ENCODE measurements at places on chromosomes 2 and 18.

DNA sequence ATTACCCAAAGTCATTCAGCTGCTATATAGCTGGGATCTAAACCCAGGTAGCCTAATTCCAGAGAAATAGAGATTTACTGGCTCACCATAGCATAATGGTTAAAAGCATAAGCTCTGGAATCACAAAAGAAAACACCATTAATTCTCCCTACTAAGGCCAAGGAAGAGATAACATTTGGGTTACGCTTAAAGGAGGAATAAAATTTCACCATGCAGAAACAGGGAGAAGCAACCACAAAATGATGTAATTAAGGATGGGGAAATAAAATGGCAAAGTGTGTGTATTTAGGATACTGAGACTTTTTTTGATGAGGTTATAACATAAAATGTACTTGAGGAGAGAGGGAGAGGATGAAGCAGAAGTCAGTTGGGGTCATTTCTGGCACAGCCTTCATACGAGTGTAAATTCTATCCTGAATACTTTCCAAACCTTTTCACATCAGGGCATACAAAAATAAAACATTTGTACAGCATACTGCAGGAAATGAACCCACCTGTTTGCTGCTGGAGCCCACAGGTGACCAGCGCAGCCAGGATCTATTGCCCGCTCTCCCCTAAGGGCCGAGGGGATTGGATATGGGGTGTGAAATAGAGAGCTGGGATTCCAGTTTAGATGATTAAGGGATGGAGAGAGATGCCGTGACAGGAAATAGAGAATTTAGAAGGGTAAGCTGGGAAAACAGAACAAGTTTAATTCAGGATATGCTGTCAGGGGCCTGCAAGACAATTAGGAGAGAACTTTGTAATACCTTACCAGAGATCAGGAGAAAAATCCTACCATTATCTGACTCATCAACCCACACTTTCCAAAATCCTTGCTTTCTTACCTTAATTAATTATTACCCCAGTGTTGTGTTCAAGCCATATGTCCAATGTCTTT, 43.8 kb upstream of the SERTAD2 start:
- no peak for DNase-seq

DNA sequence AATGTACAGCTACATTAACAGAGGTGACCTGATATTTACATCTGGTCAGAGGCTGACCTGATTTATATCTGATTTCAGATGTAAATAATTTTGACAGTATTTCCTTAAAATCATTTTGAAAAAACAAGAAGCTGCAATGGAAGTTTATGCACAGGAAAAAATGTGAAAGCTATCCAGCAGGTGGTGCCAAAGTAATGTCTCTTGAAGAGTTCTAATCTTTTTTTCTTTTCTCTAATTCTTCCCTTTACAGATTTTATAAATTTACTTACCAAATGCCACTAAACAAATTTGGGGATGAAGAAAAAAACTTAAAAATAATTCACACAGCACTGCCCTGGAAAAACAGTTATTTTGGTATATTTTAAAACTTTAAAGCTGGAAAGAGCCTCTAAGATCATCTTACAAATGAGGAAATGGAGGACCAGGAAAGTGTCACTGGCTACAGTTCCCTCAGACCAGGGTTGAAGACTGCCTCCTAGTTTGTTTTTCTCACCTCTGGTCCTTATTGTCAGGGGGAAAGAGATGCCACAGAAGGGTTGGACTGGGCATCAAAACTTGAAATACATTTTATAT, 16.4 kb upstream of the FBLN7 start:
- DNase-seq: no peak

DNA sequence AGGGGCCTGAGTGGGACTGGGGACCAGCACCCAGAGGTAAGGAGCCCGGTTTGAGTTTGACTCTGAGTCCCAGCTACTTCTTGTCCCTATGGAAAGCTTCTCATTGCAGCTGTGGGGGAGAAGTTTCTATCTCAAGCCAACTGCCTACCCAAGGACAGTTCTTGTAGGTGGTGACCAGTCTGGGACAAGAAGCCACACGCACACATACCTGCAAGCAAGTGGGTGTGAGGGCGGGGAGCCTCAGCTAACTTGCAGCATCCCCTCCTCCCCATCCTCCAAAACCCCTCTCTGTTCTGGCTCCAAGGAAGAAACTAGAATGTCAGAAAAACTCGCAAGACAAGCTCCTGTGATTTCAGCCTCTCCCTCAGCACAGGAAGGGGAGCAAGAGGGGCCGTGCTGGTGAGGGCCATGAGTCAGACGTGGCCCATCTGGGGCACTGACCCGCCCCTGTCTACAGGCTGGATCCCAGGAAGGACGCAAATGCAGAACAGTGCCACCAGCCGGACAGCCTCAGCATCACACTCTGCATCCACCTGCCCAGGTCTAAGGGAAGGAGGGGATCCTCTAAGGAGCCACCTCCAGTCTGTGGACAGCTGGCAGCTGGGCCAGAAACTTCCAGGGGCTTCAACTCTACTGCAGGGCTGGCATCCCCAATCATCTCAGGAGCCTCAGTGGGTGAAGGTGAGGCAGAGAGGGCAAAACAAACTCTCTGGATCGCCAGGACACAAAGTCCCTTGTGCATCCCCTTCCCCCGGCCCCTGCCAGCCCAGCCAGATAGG, 103.4 kb downstream of the TNS1 start:
- DNase-seq: no peak

DNA sequence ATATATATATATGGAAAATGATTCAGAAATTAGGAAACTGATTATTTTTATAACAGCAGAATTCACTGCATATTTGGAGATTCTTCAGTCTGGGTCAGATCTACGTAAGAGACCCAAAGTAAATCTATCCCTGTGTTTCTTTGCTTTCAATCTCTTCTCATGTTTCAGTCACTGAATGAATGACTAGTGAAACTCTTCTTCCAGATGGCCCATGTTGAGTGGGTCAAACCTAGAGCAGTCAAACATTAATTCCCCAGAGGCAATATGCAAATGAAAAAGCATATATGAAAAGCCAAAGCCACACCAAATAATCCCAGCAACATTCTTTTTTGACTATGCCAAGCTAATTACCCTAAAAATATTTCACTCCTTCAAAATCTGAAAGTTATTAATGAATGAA, 317.3 kb downstream of the RBM43 start:
- DNase-seq: no peak

DNA sequence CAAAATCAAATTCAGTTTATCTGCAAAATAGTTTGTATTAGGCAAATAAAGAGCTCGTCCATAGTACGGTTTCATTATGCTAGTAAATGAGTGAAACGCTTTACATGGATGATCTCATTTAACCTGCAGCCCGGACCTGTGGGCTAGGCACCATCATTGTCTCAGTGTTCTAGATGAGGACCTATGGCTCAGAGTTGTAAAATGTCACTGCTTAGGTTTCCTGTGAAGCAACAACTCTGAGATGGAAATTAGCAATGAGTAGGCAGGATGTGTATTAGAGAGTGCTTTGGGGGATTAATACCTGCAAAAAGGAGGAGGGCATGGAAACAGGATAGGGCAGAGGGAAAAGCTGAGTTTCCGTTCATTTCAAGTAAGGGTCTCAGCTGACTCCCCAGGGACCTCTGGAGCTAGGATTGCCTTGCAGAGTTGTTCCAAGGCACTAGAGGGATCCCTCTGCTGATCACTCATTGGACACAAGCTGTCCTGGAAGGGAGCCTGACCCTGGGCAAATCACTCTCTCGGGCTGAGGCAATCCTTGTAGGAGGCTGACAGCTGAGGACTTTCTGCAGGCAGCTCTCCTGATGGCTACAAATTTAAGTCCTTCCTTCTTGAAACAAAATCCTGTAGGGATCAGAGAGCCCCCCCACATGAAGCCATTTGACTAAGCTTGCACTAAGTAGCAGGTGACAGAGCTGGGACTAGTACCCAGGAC, 58.8 kb upstream of the SIX2 start:
- DNase-seq: no peak

GRCh38 chr2:121038891-121039616, 245.9 kb downstream of the TFCP2L1 start:
- DNase-seq: no peak

GRCh38 chr2:234752966-234753365, 198.9 kb upstream of the SH3BP4 start:
- DNase-seq: no peak

GRCh38 chr2:219296631-219297391, 12.4 kb downstream of the PTPRN start:
- no peak for DNase-seq

DNA sequence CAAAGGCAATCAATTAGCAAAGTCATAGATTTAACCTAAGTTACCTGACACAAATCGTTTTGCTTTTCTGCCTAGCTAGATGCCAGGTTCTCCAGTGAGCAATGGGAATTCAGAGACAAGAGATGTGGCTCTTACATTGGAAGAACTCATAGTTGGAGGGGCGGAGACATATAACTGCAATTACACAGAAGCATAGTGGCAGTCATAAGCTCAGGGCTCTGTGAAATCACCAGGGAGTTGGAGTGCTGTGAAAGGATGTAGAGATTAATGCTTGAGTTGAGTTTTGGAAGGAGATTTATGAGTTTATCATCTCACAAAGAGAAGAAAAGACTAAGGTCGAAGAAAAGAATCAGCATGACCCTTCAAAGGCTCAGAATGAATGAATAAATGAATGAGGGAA, 457.2 kb upstream of the TRIB2 start:
- DNase-seq: no peak

GRCh38 chr18:12308386-12309100, 502 bp downstream of the TUBB6 start:
- DNase-seq: no peak

DNA sequence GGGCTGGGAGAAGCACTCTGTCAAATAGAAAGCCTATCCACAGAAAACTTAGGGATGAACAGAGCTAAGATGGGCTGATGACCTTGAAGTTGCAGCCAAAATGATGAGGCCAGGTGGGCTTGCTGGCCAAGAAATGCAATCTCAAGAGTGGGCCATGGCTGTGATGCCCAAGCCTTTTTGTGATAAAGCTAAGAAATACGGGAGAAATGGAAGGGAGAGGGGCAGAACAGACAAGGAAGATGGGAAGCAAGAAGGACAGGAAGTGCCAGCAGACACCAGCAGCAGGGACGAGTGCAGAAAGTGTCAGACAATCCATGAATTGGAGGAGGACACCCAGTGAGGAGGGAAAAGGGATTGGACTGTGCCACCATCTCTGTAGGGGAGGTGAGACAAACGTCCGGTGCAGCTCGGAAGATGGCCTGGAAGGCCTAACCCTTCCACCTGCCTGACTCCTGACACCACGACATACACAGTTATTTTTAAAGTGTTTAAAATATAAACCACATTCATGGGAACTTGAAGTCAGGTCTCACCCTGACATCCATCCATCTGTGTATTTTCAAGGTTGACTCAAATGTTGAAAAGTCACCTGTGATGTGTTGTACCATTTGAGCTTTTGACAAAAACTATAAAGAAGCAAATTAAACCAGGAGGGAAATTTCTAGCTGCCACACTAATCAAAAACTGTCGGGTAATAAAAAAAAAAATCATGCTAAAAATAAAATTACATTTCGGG, 105.5 kb downstream of the BCL2 start:
- DNase-seq: no peak

DNA sequence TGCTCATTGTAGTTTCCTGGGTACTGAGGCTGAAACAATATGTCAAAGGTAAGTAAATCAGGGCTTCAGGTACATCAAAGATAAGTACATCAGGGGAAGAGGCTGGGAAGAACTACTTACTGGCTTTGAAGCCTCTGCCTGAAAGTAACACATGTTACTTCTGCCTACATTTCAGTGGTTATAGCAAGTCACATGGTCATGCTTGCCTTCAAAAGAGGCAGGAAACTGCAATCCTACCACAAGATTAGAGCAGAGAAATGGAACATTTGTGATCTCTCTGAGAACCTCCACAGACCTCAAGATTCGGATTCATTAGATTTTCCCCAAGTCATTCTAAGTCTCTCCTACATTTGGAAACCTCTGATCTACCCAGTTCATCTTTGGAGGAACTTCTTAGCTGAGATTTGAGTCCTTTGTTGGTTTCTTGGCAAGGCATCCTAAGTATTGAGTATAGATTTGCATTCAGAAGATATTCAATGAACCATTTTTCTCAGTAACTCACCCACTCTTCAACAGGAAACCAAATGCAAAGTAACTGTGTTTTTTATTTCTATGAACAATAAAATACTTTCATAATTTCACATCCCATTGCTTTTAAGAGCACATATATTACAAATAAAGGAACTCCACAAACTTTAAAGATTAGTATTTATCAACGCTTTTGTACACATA, 48.5 kb upstream of the CCDC195 start:
- DNase-seq: no peak

DNA sequence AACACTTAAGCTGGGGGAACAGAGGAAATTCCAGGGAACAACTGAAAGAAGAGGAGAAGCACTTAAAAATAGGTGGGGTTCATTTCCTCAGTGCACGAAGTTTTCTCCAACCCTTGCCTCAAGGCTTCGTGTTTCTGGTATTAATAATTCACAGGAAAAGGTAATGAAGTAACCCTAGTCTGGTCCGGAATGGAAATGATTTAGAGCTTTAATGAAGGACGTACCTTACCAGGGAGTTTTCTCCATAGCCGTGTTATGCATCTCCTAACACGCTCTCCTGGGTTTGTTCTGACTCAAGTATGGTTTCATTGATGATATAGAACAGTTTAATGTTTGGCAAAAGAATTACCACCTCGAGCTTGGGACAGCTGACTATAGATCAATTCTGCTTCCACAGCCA, 214.2 kb downstream of the MTX2 start:
- no peak for DNase-seq

GRCh38 chr2:20986024-20986939, 57.6 kb downstream of the APOB start:
- no peak for DNase-seq

- DNase-seq: no peak
These were observed 7.8 kb downstream of the RAB11FIP5 start for GRCh38 chr2:73104933-73105332.

- no peak for DNase-seq
These were observed 634.3 kb downstream of the TMEM182 start for GRCh38 chr2:103396152-103396551.

DNA sequence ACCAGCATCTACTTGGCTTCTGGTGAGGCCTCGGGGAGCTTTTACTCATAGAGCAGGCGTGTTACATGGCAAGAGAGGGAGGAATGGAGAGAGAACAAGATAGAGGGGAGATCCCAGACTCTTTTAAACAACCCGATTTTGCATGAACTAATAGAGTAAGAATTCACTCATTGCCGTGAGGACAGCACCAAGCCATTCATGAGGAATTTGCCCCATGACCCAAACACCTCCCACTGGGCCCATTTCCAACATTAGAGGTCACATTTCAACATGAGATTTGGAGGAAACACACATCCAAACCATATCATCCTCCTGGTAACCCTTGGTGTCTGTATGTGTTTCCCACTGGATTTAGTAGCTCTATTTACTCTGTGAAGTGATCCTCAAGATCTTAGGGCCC, 249.9 kb upstream of the SP5 start:
- DNase-seq: no peak

Measured in stimulated activated CD4-positive, alpha-beta T cell treated with anti-CD3 and anti-CD28 coated beads, Interleukin-1b, Interleukin-23, amount 100 ng/mL, for 24 hours (primary cell).